ENCODE measurements at places on chromosomes 11 and 22. TPM values are rescaled to one million over a fixed set of nuclear protein-coding genes. Genes with fewer than 3 reads are reported as not detected.

Gene OR9I1
- not detected for total RNA-seq

DNA sequence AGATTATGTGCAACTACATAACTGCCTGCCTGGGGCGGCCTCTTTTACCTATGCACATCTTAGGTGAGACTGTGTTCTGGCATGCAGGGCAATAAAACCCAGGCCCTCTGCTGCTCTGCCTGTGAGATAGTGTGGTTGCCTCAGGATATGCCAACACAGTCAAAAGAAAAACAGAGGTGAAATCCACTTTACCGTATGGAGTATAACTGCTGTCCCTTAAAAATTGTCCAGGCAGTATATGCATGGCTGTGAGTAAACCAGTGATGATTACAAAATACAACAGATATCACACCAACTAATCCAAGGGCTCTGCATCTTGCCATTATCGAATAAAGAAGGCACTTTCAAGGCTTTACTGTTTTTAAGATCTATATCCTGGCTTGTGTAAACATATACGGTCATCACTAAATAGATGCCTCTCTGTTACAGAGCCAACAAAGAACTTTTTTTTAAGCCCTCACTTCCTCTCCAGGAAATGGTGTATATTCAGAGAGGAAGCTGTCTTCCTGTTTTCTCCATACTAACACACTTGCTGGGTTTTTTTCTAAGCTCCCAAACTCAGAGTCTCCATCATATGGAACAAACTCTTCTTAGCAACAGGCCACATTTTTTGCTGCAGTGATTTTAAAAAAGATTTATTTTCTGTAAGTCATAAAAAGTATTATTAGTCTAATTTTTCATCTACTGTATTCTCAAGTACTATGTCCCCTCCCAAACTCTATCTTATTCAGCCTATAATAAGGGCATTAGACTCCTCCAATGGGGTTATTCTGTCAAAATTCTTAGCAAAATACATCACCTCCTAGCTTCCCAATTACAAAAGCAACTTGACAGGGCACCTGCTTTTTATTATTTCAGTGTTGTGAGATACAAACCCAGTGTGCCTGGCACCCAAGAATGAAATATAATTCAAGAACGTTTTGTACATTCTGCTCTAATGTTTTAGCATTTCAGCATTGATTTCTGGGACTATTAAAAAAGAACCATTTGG is 135.2 kb downstream of the MAML2 start:
- DNase-seq: no peak

DNA sequence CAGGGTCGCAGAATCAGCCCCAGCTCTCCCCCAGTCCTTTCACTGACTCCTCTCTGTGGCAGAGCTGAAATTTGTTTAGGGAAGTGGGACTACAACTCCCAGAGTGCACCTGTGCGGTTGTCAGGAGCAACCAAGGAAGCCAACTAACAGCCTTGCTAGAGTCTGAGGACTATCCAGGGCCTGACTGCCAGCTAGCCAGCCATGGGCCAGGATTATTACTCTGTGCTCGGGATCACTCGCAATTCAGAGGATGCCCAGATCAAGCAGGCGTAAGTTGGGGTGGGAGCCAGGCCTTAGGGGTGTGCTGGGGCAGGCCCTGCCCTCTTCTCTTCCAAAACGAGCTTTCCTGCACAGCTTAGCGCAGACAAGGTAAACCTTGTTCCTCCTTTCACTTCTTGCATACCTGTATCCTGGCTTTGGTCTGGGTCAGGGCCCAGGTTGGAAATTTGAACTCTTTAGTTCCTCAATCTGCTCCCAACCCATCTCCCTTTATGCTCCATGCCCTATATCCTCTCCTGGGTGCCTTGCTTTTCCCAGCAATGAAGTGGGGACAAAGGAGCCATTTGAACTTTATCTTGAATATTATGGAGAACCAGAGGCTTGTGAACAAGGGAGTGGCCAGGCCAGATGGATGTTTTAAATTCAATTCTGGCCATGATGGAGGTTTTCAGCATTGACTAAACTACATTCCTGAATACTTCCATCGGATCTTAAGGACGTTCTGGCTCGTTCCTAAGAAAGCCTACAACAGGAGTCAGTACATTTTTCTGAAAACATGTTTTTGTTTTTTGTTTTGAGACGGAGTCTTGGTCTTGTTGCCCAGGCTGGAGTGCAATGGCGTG is at the start of gene DNAJB13:
Gene DNAJB13, plus strand, starts transcription at position 158 of the 842 bp plus-strand sequence. Its CDS starts 44 bp downstream, at position 202.
- DNase-seq: peak; percentile 73

DNA sequence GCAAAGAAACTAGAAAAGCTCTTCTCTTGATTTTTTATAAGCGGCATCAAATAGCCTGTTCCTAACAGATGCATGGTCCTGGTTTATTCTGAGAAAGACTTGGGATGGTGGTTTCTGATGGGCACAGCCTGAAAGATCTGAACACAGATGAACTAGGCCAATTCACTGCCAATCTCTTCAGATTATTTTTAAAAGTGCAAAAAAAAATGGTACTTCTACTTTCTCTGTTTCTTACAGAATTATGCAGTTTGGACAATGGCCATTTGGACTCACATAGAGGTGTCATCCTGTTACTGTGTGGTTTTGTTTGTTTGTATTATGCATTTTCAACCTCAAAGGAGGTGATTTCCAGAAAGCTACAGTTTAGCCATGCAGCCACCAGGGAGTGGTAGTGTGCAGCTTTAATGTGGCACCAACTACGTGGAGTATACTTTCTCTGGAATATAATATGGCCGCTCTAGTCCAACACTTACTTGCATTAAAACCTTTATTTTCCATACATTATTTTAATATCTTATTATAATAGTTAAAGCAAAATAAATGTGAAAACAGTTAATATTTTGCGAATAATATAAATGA is 469.8 kb upstream of the KIRREL3 start:
- DNase-seq: peak; percentile 5

DNA sequence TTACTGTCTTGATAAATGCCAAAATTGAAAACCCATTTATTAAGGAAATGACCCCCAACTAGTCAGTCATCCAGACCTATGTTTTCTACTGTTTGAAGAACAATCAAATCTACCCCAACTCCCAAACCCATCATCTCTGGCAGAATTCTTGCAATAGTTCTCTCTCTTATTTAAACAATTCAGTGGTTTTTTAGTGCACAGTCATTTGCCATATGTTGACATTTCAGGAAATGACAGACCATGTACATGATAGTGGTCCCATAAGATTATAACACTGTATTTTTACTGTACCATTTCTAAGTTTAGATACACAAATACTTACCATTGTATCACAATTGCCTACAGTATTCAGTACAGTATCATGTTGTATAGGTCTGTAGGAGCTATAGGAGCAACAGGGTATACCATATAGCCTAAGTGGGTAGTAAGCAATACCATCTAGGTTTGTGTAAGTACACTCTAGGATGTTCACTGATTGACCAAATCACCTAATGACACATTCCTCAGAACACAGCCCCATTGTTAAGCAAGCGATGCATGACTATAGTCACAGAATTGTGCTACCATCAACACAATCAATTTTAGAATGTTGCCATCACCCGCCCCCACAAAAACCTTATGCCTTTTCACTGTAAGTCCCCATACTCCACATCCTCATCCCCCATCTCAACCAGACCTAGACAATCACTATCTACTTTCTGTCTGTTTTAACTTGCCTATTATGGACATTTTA is 41.8 kb downstream of the MMP20 start:
- DNase-seq: no peak

GRCh38 chr22:22935056-22935545 is 47.5 kb downstream of the IGLL5 start:
- no peak for DNase-seq

- no peak for DNase-seq
Observed at GRCh38 chr11:121670805-121671282, 218.1 kb upstream of the SORL1-AS1 start.

DNA sequence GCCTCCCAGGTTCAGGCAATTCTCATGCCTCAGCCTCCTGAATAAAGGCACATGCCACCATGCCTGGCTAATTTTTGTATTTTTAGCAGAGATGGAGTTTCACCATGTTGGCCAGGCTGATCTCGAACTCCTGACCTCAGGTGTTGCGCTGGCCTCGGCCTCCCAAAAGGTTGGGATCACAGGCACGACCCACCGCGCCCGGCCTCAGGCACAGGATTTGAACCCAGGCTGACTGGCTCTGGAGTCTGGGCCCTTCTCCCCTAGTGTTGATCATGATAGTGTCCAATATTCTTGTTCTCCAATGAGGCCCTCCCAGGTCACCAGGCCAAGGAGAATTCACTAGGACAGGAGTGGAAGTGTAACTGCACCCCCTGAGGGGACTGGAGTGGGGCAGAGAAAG is 401.9 kb downstream of the LARGE1 start:
- DNase-seq: no peak

GRCh38 chr22:49720279-49720959 is 107.3 kb downstream of the BRD1 start:
- DNase-seq: no peak
